Upper lobe of right lung (tissue), 1 donor: ENCODE measurements at places on chromosomes 11 and 22. TPM values are rescaled to one million over a fixed set of nuclear protein-coding genes. Genes with fewer than 3 reads are reported as not detected.
A peak's percentile ranks its signal among the peaks of the same experiment; 100 is the strongest.

- H3K27ac ChIP-seq: no peak overlapping the region
- peaks cover 30% of the 10 kb centered on the region for H3K36me3 ChIP-seq
- no peak for DNase-seq
- no peaks in the 10 kb centered on the region for H3K4me1 ChIP-seq
- no peaks in the 10 kb centered on the region for H3K27me3 ChIP-seq
Measured at GRCh38 chr11:61841636-61842527, 13.8 kb downstream of the FADS2 start.

- H3K4me3 ChIP-seq: no peak overlapping the region
- H3K4me1 ChIP-seq: no peaks in the 10 kb centered on the region
- no peaks in the 10 kb centered on the region for H3K27me3 ChIP-seq
- DNase-seq: no peak
- no peaks in the 10 kb centered on the region for H3K36me3 ChIP-seq
- H3K27ac ChIP-seq: no peak overlapping the region
Measured at GRCh38 chr11:116172156-116172555, 600.6 kb downstream of the BUD13 start.

DNA sequence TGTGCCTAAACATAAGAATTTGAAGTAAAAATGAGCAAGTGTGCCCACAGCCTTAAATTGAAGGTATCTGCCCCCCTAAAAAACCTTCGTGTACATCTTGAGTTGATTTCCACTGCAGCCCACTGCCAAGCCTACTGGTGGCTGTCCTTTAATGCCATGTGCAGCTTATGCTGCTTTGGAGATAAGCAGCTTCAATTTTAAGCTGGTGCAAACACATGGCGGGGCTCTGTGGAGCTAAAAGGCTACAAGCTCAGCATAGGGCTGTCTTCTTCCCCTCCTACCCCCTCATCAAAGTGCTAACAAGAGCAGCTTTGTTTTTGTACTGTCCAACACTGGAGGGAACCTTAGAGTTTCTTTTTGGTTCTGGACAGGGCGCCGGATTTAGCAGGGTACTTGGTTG lies 128.5 kb upstream of the LMO1 start:
- no peaks in the 10 kb centered on the region for H3K27me3 ChIP-seq
- no peak overlapping the region for H3K27ac ChIP-seq
- no peak overlapping the region for H3K4me3 ChIP-seq
- H3K4me1 ChIP-seq: peaks cover 12% of the 10 kb centered on the region
- no peaks in the 10 kb centered on the region for H3K36me3 ChIP-seq

DNA sequence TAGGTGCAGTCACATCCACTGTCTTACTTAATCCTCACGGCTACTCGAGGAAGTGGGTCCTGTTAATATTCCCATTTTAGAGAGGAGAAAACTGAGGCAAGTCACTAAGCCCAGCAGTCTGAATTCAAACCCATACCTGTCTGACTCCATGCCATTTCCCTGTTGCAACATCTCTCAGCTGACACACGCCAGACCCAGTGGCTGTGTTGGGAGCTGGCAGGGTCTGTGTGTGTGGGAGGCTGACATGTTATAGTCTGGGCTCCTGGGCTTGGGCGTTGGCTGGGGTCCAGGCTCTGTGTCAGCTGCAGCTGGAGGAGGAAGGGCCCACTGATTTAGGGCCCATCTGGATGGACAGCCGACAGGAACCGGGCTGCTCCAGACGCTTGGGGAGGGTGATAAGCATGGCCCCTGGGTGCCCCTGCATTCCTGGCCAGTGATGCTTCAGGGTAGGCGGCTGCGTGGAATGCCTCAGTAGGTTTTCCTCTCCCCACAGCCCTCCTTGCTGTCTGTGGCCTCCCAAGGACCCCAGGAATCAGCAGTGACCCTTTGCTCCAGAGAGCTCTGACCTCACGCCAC lies 562.5 kb downstream of the MN1 start:
- no peak overlapping the region for H3K4me3 ChIP-seq
- no peaks in the 10 kb centered on the region for H3K4me1 ChIP-seq
- no peaks in the 10 kb centered on the region for H3K27me3 ChIP-seq
- peak; percentile 70 for DNase-seq

Gene CNIH2
- 1.6 TPM for total RNA-seq

Gene LMNTD2
- 5.9 TPM for total RNA-seq

Gene FOLR1
- total RNA-seq: 163 TPM
